ENCODE measurements at places on chromosomes 3 and 15.
A peak's percentile ranks its signal among the peaks of the same experiment; 100 is the strongest.

DNA sequence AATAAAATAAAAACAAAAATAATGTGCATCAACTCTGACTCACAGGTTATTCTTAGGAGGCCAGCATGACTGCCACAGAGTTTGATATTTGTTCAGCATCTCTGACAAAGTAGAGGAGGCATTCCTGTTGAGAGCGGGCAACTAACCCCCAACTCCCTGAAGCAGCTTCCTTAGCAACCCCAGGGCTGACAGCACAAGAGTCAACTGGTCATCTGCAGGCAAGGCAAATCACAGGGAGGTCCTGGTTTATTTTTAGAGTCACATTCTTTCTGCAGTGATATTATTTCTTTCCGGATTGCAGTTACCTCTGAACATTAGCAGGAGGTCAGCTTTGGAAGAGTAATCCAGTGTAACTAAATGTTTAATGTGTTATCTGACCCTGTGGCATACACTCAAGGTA is 273.0 kb downstream of the PLCL2 start:
- DNase-seq = no peak

DNA sequence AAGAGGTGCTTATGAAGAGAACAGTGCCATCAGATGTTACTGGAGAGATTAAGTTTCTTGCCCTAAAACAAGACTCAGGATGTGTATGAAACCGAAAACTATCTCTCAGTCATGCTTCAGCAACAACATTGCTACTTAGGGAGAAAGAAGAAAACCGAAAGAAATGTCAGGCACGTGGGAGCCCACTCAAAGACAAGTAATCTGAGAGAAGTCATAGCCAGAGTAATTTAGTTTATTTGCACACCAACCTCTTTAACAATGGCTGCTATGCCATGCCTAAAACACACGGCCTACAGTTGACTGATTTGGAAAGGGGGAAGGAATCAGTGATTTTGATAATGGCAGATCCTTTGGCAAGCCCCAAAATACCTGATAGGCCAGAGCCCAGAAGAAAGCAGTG is 162.9 kb downstream of the TIGIT start:
- DNase-seq = peak; percentile 91

GRCh38 chr3:50194128-50194902 is 2.9 kb downstream of the GNAT1 start:
- peak; percentile 71 for DNase-seq

DNA sequence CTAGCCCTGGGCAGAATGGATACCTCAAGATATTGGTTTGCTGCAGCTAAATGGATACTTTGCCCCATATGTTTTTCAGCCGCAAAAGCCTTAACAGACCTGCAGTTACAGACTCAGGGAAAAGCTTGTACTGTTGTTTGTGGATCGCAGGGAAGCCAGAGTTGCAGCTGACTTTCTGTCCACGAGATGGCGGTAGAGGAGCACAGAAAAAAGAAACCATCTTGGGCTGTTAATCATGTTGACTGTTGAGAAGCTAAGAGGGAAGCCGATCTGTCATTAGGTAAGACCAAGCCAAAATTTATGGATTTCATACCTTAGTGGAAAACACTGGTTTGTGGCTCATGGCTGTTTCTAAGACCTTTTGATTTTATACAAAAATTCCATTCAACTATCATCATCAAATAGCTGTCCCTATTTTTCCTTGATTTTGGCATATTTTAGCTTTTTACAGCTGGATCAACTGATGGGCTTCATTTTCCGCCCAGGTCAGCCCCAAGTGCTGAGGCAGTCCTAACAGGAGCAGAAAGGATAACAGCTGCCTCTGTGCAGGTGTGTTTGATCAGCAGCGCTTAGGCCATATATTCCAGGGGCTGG is 205.7 kb upstream of the ZPLD1 start:
- peak; percentile 84 for DNase-seq
